CD4-positive, alpha-beta T cell treated with Interleukin-10 for 1 hour (primary cell): ENCODE measurements at places on chromosomes 1 and 21.

- DNase-seq, result no peak
These were observed 12.0 kb downstream of the SSU72 start for GRCh38 chr1:1562556-1563195.

GRCh38 chr1:76892675-76893074, 25.4 kb downstream of the ST6GALNAC5 start:
- DNase-seq, result no peak

DNA sequence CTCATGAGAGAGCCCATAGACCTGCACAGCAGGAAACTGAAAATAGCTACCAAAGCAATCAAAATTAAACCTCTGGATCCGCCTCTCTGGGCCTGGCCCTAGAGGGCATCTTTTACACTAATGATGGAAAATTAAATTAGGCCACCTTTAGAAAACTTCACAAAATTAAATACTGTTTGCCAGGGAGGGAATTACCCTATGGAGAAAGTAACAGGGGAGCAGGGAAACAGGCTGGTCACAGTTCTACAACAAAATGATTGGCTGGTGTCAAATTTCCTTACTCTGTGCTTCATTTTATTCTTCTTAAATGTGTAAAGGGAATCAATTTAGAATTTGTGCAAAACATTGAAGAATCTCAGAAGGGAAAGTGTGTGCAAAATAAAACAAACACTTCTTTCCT, 62.4 kb downstream of the SPATA46 start:
- DNase-seq, result no peak

GRCh38 chr1:63255153-63255552, 67.2 kb upstream of the FOXD3 start:
- DNase-seq, result no peak

DNA sequence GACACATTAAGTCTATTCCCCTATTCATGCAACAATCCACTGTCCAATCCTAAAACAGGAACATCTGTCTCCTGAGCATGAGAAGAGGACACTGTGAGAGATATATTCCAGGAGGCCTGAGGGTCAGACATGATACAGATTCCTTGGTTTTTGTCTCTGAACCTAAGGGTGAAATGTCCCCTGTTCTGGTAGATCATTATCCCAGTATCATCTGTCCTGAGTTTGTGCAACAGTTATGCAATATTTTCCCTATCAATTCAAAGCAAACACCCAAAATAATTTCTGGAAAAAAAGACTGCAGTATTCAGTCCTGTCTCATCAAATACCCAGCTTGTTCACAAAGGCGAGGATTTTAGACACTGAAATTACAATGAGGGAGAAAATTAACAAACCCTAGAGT, 61.4 kb downstream of the PRKAB2 start:
- DNase-seq, result no peak

- no peak for DNase-seq
These were observed 19.5 kb downstream of the RCAN1 start for GRCh38 chr21:34595457-34595856.

DNA sequence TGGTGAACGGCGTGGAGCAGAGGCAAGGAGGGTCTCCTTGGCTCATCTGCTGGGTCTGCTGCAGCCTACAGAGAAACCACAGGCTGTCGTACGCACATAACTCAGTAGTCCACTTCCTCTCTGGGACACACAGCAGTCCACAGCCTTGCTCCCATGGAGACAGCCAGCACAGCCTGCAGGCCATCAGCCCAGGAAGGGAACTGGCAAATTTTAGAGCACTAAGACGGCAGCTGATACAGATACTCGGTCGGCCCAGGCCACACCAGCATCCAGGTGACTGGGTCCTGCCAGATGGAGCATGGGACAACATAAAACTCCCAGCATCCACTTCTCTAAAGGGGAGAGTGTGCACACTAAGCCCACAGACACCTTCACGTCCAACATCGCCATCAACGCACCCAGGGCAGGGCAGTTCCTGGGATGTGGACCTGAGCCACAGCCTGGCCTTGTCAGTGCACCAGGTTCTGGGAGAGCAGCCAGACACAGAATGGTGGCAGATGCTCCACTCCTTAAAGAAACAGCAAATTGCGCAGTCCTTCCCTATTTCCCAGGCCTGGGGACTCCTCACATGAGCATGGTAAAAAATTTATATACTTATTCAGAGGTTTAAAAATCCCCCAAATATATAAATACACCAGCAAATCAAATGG, 247.1 kb upstream of the RAB4A start:
- no peak for DNase-seq

DNA sequence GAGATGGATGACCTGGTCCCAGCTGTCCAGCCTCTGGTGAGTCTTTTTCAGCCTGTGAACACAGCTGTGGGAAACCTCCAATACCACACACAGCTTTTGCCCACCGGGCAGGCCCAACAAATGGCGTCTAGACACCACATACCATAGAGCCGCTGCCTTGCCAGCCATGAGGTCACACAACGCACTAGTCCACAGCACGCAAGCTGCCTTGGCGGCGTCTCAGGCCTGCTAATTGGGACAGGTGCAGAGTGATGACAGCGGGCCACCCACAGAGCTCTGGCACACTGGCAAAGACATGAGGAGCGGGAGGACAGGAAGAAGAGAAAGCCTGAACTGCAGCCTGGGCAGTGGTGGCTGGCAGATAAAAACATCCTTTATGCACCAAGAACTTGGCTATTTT, 125.5 kb downstream of the ADAMTS1 start:
- DNase-seq, result no peak

GRCh38 chr1:29258976-29259801, 22.9 kb downstream of the PTPRU start:
- DNase-seq, result no peak

GRCh38 chr21:43343095-43343991, 83.6 kb downstream of the SIK1 start:
- no peak for DNase-seq

DNA sequence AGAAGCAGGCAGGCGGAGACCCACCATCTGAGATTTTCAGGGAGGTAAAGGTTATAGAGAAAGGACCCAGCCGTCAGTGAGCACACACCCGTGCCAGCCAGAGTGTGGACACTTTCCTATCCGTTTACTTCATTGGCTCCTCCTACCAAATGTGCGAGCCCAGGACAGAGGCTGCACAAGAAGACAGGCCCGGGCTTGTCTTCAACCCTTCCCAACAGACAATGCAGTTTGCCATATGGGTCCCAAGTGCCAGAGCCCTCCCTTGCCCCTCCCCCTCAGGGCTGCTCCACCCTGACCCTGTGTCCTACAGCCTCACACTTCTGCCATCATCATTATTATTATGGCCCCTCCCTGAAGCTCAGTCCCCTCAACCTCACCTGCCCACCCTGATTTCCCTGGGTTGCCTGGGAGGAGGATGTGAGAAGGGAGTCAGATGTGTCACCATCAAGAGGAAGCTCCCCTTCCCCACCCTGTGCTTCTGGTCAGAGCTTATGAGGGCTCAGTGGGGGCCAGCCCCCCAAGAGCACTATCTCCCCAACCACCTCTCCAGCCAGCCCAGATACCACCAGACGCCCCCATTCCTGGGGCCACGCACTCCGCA, 9.4 kb downstream of the LAPTM5 start:
- no peak for DNase-seq

- no peak for DNase-seq
These were observed 109.7 kb downstream of the NPHP4 start for GRCh38 chr1:5882367-5883128.

- DNase-seq, result no peak
These were observed 109.5 kb downstream of the KCNK1 start for GRCh38 chr1:233723387-233723786.

DNA sequence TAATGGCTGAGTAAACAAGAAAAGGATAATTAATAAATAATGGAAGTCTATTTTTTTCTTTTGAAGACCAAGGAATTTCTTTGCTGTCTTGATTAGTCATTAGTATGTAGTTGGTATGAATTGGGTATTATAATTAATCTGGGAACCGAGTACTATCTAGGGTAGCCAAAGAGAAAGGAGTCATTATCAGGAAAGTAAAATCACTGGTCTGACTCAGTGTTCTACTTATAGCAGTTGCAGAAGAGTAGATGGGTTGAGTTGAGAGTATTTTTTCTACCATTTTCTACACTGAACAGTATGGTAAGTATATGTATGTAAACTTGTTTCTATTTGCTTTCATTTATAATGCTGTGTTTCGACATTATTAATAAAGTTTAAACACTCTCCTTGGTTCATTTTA, 26.6 kb downstream of the CDC14A start:
- DNase-seq, result no peak

- DNase-seq, result no peak
These were observed 175.3 kb downstream of the PRDM16 start for GRCh38 chr1:3244025-3244926.

GRCh38 chr1:32215629-32216480, 6.3 kb downstream of the TMEM234 start:
- DNase-seq, result peak; percentile 69

GRCh38 chr1:55081188-55081904, 42.0 kb downstream of the PCSK9 start:
- no peak for DNase-seq

- DNase-seq, result no peak
These were observed 188.6 kb downstream of the GREM2 start for GRCh38 chr1:240423246-240423924.

DNA sequence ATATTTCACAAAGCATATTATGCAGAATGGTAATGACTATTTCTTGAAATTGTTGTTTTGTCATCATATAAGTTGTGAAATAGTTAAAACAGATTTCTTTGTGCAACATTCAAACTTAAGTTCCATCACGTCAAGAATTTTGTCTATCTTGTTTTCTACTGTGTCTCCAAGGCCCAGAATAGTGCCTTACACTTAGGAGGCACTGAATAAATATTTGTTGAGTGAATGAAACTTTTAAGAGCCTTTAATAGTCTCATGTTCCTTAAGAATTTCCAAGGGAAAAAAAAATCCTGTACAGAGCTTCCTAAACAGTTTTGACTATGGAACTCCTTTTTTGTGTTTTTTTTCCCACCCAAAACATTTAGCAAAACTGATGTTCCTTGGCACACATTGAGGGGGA, 50.8 kb upstream of the TNFSF18 start:
- DNase-seq, result no peak

DNA sequence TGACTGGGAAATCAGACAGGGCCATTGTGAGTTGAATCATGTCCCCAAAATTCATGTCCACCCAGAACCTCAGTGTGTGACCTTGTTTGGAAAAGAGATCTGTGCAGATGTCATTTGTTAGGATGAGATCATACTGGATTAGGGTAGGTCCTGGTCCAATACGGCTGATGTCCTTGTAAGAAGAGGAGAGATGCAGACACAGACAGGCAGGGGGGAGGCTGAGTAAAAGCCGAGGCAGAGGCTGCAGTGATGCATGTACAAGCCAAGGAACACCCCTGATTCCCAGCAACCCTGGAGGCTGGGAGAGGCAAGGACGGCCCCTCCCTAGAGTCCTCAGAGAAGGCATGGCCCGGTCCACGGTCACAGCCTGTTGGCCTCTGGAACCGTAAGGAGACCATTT, 15.9 kb upstream of the NPPB start:
- no peak for DNase-seq

DNA sequence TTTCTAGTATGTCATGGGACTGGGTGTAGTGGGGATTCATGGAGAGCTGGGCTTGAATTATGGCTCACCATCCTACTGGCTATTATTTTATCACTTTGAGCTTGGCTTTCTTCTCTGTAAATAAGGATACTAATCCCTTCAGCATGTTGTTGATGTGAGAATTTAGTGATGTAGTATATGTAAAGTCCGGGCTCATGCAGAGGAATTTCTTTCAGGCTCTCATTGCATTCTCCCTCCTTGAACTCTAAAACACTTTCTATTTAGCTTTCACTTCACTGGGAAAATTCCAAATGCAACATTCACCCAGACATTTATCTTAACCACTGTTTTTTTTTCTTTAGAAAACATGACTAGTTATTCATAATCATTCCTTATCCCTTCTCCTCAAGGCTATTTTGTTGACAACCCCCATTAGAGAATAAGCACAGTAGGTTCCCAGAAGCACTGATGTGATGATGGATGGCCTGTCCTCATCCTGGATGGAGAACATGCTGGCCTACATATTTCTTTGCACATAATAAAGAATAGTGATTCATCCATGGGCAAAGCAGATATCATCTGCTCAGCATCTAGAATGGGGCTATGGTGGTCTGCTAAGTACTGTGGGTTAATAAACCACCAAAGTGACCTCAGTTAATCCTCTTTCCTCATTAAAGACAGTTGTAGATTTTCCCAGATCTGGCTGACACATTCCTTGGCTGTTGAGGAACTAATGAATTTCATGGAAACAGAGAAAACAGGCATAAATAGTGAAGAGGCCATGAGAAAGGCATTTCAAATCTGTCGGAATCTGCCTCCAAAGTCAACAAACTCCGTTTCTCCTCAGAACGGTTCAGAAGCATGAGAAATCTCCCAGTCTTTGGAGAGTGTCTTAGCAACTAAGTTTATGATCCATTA, 68.0 kb upstream of the CYP2J2 start:
- no peak for DNase-seq

DNA sequence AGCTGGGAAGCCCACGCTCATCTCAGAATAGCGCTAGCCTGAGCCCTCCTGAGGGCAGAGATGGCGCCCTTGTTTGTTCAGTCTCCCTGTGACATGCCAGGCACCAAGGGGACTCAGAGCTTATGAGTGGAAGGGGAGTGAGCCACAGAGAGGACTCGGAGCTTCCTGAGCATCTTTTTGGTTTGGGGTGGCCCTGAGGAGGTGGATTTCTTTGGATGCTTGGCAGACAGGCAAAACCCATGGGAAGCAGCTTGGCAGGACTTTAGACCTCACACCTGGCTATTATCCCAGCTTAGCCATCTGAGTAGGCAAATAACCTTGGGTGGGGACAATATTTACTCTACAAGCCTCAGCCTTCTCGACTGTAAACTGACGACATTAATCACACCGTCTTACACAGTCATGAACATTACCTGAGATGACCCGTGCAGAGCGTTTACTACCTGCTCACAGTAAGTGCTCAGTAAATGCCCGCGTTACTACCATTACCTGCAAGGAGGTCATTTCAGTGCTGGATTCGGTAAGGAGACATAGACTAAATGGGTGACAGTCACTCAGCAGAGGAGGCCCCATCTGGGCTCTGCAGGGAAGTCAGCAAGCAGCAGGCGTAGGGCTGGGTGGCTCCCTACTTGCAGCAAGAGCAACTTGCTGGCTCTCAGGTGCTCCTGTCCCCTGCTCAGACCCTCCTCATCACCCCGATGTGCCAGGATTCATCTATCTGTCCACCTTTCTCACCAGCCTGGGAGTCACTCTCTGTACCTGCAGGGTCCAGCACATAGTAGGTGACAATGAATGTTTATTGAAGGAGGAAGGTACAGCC, 54.9 kb downstream of the KLHDC7A start:
- DNase-seq, result no peak

GRCh38 chr1:167136191-167136614, 42.3 kb downstream of the STYXL2 start:
- DNase-seq, result no peak

- DNase-seq, result no peak
These were observed 111.7 kb downstream of the NMNAT2 start for GRCh38 chr1:183306317-183307042.

DNA sequence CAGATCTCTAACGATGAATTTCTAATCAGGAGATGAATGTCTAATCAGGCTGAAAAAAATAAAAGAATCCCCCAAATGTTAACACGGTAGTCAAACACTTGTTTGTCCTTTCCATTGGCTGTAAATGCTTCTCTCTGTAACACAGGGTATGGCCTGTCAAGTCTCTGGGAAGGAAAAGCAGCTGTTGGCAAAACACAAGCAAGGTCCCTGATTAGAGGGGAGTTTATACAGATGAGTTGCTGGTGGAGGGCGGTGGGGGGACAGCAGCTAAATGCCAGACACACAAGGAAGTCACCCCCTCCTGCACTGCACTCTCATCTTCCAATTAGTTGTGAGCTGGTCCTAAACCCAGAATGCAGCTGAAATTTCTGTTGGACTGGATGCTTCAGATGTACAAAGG, 51.0 kb downstream of the PGBD5 start:
- DNase-seq, result no peak

GRCh38 chr1:206935491-206936067, 10.7 kb downstream of the PIGR start:
- peak; percentile 46 for DNase-seq
